ENCODE measurements at places on chromosomes 13 and 19.

DNA sequence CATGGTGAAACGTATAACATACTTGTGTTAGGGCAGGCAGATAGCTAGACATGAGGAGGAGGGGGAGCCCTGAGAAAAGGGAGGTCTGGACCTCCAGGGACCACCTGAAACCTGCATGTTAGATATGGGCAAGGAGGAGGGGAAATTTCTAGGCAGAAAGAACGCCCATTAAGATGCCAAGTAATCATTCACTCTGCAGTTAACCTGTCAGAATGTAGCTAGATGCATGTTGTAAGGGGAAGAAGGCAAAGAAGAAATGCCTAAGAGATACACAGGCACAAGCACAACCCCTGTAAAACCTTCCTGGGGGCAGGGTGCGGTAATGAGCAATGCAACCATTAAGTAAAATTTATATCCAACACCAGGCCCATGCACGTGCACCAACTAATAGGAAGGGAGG, 1055.3 kb upstream of the SPRY2 start:
- no peak for DNase-seq

GRCh38 chr13:80341101-80341755, at the start of gene SPRY2:
Gene SPRY2, minus strand, starts transcription at chr13:80341126. Its CDS starts 3,421 bp downstream, at chr13:80337705.
- DNase-seq, result peak; percentile 49

DNA sequence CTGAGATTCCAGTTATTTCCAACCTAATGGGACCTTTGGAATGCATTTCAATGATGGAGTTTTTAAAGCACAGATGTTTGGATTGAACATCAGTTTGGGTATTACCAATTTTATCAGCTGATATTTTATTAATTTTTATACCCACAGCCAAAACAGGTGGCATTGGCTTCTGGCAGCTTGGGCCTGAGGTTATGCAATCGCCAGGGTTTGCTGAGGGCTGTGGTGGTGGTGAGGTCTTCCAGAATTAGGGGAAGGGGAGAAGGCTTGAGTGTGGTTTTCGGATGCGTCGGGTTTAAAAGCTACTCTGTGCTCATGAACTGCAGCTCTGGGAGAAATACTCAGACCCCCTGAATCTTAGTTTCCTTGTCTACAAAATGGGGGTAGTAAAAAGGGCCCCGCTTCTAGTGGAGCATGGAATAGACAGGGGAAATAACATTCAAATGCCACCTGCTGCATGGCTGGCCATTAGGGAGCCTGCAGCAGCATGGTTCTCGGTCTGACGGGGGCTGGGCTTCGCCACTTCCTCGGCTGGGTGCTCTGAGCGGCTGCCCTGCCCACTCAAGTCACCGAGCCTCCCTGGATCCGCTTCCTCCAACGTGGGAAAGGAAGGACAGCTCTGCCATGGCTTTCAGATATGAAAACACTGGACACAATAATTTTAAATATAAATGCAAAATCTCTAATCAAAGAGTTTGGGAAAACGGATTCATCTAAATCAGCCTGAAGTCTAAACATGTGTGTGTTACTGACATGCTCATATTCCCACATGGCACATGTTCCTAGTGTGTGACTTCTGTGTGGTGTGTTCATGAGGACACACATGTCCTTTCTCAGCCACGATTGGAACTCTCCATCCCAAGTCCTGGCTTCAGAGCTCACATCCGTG, 35.2 kb downstream of the ADPRHL1 start:
- DNase-seq, result no peak

DNA sequence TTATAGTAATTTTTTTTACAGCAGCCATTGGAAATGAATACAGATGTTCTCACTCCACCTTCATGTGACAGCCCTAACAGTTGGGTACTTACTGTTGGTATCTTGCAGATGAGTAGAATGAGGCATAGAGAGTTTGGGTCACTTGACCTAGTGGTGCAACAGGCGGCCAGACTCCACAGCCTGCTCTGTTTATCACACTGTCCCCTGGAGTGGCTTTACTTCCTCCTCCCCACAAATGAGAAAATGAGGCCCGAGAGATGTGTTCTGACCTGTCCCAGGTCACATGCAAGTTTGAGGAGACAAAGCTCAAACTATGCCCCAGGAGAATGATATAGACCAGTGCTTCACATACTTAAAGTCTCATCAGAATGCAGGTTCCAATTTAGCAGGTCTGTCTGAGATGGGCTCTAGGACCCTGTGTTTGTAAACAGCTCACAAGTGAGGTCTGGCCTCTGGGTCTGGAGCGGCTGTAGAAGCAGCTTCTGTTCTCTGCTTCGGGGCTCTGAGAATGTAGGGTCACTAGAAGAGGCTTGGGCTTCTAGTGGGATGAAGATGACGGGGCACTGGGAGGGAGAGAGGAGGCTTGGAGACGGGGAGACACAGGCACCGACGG, 37.4 kb upstream of the RCBTB2 start:
- no peak for DNase-seq

DNA sequence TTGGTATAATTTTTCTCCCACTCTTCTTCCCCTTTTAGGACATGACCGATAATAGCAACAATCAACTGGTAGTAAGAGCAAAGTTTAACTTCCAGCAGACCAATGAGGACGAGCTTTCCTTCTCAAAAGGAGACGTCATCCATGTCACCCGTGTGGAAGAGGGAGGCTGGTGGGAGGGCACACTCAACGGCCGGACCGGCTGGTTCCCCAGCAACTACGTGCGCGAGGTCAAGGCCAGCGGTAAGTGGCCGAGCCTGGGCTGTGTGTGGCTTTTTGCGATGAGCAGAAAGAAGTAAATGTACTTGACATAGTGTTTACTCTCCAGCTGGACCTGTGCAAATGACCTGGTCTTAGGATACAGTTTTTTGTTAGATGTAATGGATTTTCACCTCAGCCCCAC, 102.5 kb downstream of the ARHGEF7 start:
- DNase-seq, result no peak

GRCh38 chr13:40309881-40310280, 356.6 kb downstream of the FOXO1 start:
- DNase-seq, result no peak

- DNase-seq, result no peak
Measured at GRCh38 chr13:105672881-105673280, 862.6 kb downstream of the EFNB2 start.

DNA sequence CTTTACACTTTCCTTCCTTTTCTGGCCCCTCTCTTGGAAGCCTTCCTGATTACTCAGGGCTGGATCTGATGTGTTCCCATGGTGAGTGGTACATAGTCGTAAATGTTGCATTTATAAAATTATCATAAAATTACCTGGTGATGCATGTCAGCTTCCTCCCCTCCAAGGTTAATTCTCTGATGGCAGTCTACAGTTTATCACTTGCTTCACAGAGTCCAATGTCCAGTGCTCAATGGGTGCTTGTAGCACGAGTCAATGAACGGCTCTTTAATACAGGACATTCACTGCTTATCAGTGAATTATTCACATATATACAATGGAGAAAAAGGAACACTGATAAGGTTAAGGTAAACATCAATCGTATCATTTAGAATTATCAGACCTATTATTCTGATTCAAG, 27.0 kb upstream of the OXGR1 start:
- DNase-seq, result no peak

DNA sequence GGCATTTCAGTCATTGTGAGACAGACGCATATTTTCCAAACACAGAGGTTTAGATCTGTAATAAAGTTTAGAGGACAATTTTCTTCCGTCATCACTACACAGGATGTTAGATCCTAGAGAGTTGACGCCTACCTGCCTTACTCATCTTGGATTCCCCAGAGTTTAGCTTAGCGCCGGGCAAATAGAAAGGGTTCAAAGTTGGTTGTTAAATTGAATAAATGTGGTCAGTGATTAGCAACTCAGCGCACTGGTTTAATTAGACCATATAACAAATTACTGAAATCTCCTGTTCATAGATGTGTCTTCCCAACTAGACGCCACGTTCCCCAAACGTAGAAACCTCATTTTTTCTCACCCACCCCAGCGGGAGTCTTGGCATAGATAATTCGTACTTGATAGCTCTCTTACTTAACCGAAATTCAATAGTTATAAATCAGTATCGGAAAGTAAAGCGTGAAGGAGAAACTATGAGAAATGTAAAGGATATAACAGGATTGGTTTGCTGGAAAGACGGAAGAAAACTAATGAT, 726 bp upstream of the UFM1 start:
- peak; percentile 22 for DNase-seq

- DNase-seq, result no peak
Measured at GRCh38 chr19:45250216-45250831, 747 bp upstream of the MARK4 start.

Data from stimulated activated CD8-positive, alpha-beta memory T cell treated with anti-CD3 and anti-CD28 coated beads, Interleukin-7, amount 100 ng/mL, for 4 hours (primary cell).